ENCODE measurements at places on chromosomes 7 and 10.

DNA sequence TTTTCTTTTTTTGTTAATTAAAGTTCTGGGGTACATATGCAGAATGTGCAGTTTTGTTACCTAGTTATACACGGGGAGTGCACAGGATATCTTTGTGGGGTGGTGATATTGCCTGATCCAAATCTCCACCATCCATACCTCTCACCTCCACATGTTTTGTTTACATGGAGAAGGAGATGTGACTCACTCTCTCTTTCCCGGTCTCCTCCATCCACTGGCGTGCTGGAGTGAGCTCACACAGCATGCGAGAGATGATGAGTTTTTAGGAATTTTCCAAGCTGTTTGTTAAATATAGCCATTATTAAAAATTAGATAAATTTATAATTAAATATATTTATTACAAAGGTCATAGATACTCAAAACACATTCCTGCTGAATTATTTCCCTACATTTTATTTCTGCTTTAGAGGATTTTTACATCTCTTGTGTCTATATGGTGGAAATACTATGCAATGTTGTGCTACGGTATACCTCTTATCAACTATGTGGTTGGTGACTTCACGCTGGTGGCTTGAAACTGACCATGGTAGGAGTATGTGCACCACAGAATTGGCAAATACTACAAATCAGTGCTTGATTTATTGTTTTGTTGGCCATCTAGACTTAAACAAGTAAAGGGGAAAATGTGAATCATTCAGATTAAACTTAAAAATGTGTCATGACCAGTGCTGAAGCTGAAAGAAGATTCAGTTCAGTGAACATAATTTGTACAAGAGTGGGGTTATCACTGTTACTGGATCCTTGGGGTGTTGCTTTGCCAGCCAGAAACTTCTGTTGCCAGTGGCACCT is 107.9 kb upstream of the FAM180A start:
- DNase-seq: no peak

DNA sequence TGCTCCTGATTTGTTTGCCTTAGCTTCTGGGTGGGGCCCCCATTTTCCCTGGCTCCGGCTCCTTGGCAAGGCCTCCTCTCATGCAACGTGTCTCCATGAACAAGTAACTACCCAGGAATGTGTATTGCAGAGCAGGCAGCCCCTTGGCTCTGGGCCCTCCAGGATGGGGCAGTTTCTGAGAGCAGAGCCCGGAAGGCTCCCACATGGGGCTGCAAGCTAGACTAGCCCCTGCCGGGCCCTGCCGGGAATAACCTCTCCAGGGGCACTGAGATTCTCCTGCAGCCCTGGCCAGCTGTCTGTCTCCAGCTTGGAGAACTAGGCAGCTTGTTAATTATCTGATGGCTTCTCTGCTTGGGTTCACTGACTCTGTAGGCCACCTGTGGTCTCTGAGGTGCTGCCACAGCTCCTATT is 184.0 kb upstream of the INHBA start:
- DNase-seq: peak; percentile 27

DNA sequence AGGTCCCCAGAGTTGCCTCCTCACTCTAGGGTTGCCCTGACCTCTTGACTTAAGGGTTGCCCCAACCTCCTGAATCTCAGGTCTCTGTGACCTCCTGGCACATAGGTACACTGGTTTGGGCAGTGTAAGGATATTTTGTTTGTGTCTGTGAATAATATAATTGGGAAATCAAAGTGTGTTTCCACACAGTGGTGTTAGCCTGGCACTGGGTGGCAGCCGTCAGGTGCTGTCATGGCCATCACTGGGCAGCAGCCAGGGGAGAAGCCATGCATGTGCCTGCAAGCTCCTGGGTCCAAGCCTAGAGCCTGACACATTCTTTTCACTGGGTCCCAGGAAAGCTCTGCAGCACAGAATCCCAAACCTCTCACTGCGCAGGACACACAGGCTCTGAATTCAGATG is 3.6 kb upstream of the CCDC201 start:
- no peak for DNase-seq

- DNase-seq: no peak
These were observed 60.0 kb downstream of the DGKB start for GRCh38 chr7:14842523-14842922.

- DNase-seq: no peak
These were observed 2.7 kb downstream of the STK17A start for GRCh38 chr7:43585562-43585961.

- DNase-seq: no peak
These were observed 9.3 kb upstream of the GTPBP4 start for GRCh38 chr10:978826-979421.

DNA sequence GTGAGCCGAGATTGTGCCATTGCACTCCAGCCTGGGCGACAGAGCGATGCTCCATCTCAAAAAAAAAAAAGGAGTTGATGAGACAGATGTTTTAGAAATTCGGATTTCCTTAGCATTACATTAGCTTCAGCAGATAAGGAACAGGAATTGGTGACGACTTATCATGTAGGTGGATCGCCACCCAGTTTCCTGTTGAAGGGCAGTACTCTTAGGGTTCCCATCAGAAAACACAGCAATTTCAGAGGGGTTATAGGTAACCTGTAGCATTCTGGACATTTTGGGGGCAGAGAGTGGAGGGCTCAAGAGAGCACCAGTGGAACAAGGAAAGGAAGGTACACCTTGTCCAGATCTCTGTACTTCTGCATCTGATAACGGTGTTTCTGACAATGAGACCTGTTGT is 146.4 kb upstream of the NOBOX start:
- no peak for DNase-seq

DNA sequence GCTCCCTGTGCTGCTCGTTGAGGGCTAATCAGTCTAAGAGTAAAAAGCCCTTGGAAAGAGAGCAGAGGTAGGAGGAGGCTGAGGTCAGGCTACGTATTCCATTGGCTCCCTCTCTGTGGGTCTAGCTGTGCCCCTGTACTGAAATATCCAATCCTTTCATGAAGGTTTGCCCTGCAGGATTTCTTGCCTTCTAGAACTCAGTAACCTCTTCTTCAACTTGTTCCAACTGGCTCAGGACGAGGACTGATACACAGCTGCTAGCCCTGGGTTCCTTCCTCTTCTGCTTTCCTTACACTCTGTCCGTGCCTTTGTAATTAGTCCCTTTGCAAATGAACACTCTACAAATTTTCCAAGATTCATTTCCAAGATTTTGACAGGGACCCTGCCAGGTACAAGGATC is 560.5 kb downstream of the ACTR3B start:
- DNase-seq: no peak

- peak; percentile 30 for DNase-seq
These were observed 86.5 kb upstream of the GRB10 start for GRCh38 chr7:50869108-50869725.

DNA sequence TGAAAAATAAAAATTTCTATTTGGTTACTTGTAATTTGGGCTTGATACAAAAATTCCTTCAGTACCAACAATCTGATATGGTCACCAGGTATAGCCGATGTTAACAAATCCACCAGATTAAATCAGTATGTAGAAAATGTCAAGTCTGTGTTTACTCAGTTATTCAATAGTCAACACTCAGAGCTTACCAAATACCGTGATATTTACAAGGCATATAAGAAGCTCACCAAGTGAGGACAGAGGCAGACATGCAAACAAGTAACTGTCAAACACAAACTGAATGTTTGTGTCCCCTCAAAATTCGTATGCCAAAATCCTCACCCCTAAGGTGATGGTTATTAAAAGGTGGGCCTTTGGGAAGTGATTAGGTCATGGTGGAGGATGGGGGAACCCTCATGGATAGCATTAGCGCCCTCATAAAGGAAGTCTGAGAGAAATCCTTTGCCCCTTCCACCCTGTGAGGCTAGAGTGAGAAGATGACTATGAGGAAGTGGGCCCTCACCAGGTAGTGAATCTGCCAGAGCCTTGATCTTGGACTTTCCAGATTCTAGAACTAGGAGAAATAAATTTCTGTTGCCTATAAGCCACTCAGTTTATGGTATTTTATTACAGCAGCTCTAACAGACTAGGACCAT is 63.1 kb downstream of the TES start:
- no peak for DNase-seq

DNA sequence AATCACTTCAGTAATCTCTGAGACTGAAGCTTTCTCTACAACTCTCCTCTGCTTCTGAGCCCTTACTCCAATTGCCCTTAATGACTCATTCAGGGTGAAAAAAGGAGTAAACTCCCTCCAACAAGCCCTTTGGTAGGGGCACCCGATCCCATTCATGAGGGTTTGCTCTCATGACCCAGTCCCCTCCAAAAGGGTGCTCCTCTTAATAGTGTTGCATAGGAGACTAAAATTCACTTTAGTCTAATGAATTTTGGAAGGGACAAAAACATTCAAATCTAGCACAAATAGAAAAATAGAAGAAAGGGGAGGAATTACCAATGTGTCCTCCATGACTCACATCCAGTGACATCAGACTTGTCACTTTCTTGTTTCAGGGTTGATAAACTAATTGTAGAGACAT is 66.2 kb upstream of the CCNY start:
- no peak for DNase-seq

DNA sequence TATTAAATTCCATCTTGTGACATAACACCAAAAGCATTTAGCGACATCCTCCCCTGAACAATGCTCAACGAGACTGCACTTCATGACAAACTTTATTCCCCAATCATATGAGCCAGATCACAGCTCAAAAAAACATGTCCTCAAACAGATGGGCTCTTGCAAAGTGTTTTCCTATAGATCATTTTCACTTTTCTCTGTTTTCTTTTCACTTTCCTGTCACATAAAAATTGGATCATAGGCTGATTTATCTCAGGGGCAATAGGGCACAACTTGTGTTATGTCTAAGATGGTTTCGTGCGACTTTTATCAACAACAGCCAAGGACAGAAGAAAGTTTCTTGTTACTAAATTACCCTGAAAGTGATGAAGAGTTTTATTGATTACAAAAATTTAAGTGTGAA is 206.1 kb downstream of the WDR11 start:
- no peak for DNase-seq

- DNase-seq: no peak
These were observed 257.7 kb upstream of the NFE2L3 start for GRCh38 chr7:25894002-25894901.

GRCh38 chr7:30765408-30765807 is 5.8 kb upstream of the MINDY4 start:
- no peak for DNase-seq

DNA sequence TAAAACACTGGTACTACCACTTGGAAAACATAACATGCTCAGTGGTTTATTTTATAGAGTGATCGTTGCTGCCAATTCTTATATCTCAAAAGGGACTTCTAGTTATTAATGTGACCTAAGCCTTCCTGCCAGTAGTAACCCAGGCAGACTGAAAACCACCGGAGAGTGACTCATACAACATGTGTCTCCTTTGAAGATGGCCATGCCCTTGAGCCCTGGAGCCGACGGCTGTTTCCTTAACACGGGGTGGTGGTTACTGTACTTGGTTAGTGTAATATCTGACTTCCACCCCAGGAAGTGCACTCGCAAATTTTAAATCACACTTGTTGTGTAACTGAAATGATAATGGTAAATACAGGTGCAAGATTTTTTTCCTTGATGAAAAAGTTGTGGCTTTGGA is 30.5 kb downstream of the JAKMIP3 start:
- DNase-seq: peak; percentile 17

DNA sequence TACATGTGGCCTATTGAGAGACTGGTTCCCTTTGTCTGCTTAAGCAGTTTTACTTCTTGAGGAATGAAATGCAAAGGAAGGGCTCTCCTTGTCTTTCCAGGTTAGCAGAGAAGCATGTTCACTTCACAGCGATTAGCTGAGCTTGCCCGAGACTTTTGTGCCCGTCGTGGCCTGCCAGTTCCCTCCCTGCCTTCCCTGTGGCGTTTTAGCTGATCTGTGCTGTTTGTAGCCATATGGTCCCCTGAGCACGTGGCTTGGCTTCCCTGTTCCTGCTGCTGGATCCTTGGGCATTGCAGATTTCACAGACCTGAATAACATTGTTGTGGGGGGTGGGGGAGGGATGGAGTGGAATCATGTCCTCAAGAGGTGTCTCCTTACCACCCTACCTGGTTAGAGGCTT is 61.8 kb downstream of the SND1 start:
- DNase-seq: no peak

DNA sequence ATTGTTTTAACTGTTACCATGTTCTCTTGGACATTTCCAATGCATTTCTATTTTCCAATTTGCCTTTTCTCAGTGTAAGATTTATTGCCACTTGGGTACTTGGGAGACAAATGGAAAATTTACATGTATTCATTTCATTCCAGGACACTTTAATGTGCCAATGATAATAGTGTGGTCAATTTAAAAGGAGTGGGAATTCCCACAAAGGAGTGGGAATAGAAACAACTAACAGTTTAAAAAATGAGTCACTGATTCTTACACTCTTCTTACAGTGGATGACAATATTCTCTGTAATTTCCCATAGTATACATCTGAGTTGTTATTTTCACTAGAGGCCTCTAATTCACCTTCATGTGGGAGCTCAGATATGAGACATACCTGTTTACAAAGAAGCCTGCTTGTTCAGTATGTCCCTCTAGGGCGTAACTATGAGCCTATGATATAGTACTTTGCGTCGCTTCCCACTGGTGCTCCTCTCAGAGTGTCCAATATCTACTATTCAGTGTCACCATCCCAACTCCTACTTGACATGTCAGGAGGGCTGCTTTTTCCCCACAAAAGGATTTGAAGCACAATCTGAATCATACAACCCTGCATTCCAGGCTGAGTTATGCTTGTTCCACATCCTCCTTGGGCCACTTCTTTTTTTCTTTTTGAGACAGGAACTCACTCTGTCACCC is 301.3 kb downstream of the PHTF2 start:
- no peak for DNase-seq

DNA sequence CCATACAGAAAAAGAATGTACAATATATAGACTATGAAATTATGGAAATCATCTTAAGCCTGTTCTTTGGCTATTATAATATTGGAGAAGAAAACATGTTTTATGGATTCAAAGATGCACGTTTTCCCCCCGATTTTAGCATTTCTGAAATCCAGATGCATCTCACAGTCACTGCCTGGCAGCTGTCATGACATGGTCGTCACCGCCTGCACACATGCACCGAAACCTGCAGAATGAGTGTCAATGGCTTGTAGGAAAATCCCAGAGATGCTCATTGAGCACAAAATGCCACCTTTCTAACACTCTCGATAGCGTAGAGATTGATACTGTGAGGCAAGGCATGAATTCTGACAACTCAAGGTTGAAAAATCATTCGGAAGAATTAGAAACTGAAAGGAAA is 115.5 kb downstream of the TAF3 start:
- DNase-seq: no peak

DNA sequence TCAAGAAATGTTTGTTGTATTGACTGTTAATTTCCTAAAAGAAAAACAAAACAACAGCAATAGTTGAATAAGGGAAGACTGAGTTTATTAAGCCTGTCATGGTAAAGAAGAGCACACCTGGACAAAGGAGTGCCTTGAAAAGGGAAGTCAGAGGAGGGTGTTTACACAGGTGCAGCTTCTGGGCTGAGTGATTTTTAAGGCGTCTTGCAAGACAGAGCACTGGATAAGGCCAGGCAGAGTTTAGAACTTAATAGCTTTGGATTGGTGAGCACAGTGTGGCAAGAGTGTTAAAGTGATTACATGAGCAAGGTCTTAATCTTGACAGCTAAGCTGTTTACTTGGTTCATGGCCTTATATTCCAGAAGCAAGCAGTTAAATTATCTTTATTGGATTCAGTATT is 423.2 kb downstream of the CNTNAP2 start:
- DNase-seq: no peak

- no peak for DNase-seq
These were observed 2.8 kb downstream of the DUSP5 start for GRCh38 chr10:110500515-110500905.

- no peak for DNase-seq
These were observed 16.0 kb upstream of the DPYSL4 start for GRCh38 chr10:132170561-132171361.
